ENCODE measurements at places on chromosomes 1 and 21.
A peak's percentile ranks its signal among the peaks of the same experiment; 100 is the strongest.

DNA sequence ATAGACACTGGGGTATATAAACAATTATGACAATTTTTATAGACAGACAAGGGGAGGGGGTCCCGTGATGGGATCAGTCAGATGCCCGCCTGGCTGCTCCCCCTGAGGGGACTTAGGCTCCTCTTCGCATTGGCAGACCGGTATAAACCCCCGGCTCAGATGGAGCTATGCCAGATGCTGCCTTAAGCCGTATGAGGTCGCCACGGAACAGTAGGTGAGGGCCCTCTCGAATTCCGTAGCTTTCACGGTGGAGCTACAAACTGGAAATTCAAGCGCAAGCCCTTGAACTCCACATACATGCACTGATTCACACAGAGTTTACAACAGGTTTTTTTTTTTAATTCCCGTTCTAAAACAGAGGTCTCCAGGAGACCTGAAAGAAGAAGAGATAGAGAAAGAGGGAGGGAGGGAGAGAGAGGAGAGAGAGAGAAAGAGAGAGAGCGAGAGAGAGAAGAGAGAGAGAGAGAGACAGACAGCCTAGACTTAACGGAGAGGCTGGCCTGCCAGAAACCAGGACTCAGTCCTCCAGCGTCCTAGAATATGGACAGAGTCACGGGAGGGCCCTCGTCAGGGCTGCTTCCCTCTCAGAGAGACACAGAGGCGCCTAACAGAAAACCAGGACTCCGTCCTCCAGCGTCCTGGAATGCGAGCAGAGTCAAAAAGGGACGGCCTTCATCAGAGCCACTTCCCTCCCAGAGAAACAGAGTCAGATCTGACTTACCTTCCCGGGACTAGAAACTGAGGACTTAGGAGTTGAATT lies 24.4 kb upstream of the TMEM54 start:
- no peak for DNase-seq

DNA sequence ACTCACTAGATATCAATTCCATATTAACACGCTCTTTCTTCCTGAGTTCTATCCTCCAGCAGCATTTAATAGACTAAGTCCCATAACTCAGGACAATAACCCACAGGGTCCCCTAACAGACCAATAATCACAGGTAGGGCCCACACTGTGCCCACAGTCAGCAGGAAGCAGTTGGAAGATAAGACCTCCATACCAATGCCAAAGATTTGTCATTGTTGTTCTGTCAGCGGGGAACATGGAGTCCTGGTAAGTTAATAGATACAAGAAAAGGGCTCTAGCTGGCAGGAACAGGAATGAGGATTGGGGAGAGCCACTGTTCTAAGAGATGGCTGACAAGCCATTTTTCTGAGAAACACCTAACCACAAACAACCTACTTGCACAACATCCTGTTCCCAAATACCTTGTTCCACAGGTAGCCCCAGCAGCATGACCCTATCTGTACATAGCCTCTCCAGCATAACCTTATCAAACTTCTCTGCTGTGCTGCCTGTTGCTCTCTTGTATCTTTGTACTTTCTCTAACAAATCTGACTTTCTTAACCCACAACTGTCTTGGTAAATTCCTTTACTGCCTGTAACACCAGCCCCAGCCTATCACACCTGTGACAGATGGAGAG lies 142.0 kb upstream of the KCNJ15 start:
- no peak for DNase-seq

DNA sequence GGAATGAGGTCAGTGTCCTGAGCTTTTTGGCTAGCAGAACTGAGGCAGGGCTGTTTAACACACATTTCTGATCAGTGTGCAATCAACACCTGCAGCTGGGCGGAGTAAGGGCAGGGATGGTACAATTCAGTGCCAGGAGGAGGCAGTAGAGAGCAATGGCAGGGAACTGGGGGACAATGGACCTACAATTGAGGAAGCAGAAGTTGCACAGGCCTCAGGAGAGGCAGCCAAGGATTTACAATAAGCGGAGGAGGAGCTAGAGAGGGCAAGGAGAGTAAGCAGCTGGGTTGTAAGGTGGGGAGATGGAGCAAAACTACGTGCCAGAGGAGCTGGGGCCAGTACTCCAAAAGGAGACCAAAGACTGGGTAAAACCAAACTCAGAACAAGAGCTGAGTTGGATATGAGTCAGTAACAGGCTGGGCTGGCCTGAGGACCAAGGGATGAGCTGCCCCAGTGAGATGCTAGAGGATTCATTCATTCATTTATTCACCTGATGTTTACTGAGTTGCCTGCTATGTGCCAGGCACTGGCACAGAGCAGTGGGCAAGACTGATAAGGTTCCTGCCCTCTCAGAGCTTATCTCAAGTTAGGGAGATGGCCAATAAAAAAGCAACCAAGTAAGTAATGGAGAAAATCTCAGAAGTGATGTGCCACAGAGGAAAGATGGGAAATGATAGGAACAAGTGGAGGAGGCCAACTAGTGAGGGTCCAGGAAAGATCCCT lies 10.4 kb upstream of the GALE start:
- DNase-seq, result peak; percentile 76

GRCh38 chr1:79614762-79615161 lies 608.2 kb upstream of the ADGRL4 start:
- no peak for DNase-seq

- no peak for DNase-seq
These were observed 13.8 kb downstream of the USP25 start for GRCh38 chr21:15743593-15743992.

GRCh38 chr1:239771550-239771949 lies 320.1 kb upstream of the FMN2 start:
- DNase-seq, result no peak

GRCh38 chr1:187185389-187185788 lies 356.6 kb downstream of the PLA2G4A start:
- DNase-seq, result no peak

- DNase-seq, result no peak
These were observed 13.4 kb downstream of the EPRS1 start for GRCh38 chr1:220032911-220033310.

DNA sequence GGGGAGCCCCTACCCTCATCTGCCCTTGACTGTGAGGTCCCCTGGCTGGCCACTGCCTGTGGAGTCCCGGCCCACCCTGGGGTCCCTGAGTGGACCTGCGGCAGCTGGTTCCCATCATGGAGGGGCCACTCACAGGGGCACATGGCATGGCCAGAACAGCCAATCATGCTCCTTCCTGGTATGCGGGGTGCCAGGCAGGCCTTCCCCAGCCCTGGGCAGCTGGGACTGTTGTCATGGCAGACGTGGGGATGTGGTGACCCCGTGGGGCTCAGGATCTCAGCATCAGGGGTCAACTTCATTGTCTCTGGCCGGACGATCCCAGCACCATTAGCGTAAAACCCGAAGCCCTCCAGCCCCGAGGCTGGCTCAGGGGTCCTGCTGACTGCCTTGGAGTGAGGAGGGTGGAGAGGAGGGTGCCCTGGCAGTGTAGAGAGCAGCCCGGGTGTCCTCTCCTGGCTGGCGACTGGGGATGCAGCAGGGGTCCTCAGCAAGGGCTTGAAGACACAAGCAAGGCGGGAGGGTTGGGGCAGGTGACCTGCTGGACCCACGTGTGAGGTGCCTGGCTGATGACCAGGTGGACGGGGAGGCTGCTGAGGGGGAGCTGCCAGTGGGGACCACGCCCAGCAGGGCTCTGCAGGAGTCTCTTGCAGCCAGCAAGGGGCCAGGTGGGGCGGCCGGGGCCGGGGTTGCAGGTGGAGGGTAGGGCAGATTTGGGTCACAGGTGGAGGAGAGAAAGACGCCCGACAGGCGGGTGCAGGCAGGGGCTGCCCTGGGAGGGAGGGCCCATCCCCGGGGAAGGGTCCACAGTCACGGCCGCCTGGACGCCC lies 45.1 kb downstream of the TRIM11 start:
- no peak for DNase-seq

All from naive B cell (primary cell).